RWPE1 (cell line): ENCODE measurements at places on chromosomes 1 and 21.
A peak's percentile ranks its signal among the peaks of the same experiment; 100 is the strongest.

DNA sequence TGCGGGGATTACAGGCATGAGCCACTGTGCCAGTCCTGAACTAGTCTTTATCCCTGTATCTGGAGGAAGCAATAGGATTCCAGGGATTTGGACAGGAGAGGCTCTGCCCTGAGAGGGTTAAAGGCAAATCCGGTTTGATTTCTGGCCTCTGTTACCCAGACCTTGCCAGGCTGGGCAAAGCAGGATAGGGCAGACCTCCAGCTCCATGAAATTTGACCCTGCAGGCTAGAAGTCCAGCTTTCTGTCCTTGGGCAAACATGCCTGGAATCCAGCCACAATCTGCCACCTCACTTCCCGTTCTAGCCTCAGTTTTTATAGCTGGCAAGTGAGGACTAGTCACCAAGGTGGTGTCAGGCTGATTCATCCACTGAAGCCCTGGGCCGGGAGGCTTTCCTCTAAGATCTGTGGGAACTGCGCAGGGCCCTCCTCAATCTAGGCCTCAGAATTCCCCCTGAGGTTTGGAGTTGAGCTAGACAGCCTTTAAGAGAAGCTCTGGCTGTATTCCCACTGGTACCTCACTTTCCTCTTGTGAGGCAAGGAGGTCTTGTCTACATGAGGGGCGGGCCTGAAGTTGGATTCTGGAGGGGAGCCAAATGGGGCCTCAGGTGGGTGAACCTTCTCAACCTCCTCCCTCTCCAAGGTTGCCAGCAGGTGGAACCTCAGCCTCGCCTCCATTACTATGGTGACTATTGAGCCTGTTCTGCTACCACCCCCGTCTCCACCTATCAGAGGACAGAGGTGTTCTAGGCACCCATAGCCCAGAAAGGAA is 7.0 kb upstream of the P3R3URF start:
- peak; percentile 96 for DNase-seq

GRCh38 chr1:202599669-202600431 is 110.4 kb downstream of the SYT2 start:
- DNase-seq = peak; percentile 89

DNA sequence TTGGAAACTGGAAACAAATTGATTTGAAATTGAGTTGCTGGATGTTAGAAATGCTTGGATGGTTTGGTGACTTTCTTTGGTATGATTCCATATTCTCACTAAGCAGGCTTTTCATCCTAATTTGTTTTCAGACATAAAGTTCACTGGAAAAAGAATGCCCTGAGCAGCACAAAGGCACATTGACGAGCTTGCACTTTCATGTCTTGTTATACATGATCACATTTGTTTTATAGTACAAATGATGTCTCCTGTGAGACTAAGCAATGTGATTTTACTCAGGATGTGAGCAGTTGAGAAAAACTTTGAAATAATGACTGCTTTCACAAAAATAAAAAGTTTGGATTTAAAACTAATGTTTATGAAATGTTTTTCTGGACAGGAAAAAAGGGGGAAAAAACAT is 63.6 kb downstream of the KCNT2 start:
- DNase-seq = no peak

DNA sequence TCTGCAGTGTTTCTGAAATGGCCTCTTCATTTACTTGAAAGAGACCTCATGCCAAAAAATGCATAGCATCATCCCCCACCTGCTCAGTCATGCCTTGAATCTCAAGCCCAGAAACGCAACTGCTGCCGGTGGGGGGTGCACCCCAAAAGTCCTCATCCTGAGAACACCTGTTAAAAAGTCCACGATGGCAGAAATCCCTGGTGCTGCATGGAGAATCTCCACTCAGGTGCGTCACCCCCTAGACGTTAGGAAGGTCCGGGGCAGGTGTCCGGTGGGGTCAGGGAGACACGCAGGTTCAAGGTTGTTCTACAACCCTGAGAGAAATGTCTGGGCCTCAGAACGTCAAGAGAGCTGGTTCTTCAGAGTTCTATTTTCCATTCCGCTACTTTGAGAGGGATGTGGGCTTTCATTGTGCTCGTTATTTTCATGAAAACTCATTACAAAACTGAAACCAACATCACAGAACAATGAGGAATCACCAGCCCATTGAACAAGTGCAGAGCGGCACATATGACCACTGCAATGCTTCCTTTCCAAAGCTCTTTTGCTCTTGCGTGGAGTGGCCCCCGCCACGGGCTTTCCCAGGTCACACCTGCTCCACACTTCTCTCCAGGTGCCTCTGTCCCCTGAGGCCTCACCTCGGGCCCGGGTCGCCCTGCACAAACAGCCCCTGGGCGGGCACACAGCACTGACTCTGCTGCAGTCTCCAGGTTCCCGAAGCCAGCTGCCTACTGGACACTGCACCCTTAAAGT is 201.9 kb downstream of the TOMM20 start:
- DNase-seq = no peak

- no peak for DNase-seq
Observed at GRCh38 chr1:248918131-248918530, 12.1 kb downstream of the PGBD2 start.

- DNase-seq = peak; percentile 45
Observed at GRCh38 chr1:169484101-169484500, 1.6 kb downstream of the SLC19A2 start.

GRCh38 chr1:2003541-2004131 is at the start of gene CFAP74:
CFAP74 (minus strand) TSS chr1:2003786; CDS start chr1:1990956, 12,830 bp downstream.
- DNase-seq = no peak

GRCh38 chr1:33709783-33710718 is 153.8 kb upstream of the HMGB4 start:
- DNase-seq = no peak

DNA sequence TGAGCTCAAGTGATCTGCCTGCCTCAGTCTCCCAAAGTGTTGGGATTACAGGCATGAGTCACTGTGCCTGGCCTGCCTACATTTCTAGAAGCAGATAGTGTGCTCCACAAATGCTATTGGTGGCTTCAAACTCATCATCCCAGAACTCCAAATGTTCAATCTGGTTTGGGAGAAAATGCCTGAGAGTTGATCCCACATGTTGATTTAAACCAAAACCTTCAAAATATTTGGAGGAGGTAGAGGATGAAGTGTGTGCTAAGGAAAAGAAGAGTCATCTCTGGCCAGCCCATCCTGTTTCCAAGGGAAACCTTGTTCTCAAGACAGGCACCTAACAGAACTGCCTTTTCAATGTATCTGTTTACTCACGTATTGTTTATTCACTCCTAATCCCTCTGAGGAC is 55.4 kb upstream of the GRHL3 start:
- DNase-seq = no peak

DNA sequence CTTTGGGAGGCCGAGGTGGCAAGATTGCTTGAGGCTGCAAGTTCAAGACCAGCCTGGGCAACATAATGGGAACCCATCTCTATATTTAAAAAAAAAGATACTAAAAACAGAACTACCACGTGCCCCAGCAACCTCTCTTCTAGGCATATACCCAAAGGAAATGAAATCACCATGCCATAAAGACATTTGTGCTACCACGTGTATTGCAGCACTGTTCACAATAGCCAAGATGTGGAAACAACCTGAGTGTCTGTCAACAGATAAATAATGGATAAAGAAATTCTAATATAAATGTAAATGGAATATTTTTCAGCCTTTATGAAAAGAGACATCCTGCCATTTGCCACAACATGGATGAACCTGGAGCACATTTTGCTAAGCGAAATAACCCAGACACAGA is 128.6 kb downstream of the PCNX2 start:
- DNase-seq = no peak

- DNase-seq = no peak
Observed at GRCh38 chr1:36818771-36819170, 215.5 kb downstream of the GRIK3 start.

GRCh38 chr21:25607151-25608043 is at the start of gene MRPL39:
MRPL39 (minus strand) TSS chr21:25607481; CDS start chr21:25607475, 6 bp downstream.
- DNase-seq = peak; percentile 90

- no peak for DNase-seq
Observed at GRCh38 chr1:110853135-110853534, 19.8 kb upstream of the CD53 start.
